ENCODE measurements at places on chromosomes 11 and 22. TPM values are rescaled to one million over a fixed set of nuclear protein-coding genes. Genes with fewer than 3 reads are reported as not detected.

OR8G1 gene
- not detected for total RNA-seq

NDUFS8 gene
- total RNA-seq, result 948 TPM

TIMM10 gene
- 44.4 TPM for total RNA-seq

RHBDD3 gene
- total RNA-seq, result 10.9 TPM

B4GALNT4 gene
- 1.1 TPM for total RNA-seq

TMPRSS4 gene
- 0.32 TPM for total RNA-seq

MS4A7 gene
- total RNA-seq, result 6.4 TPM

SAA4 gene
- total RNA-seq, result not detected

DNAJB7 gene
- total RNA-seq, result not detected

SLC37A2 gene
- total RNA-seq, result 13.2 TPM

MIOX gene
- not detected for total RNA-seq

RAB3IL1 gene
- total RNA-seq, result 7.7 TPM

OR51T1 gene
- total RNA-seq, result not detected

TPBGL gene
- not detected for total RNA-seq

CDC42BPG gene
- 0.50 TPM for total RNA-seq

P2RY6 gene
- 1.3 TPM for total RNA-seq

MMP7 gene
- 1.5 TPM for total RNA-seq

MS4A12 gene
- not detected for total RNA-seq

SCT gene
- total RNA-seq, result not detected

TBX1 gene
- 0.35 TPM for total RNA-seq

PPME1 gene
- total RNA-seq, result 31.5 TPM

OR5P2 gene
- not detected for total RNA-seq

TRIM6 gene
- 0.39 TPM for total RNA-seq

GLYAT gene
- total RNA-seq, result not detected

PES1 gene
- total RNA-seq, result 15.7 TPM

TPCN2 gene
- 11.0 TPM for total RNA-seq

OR52I2 gene
- total RNA-seq, result not detected

SLC35F2 gene
- total RNA-seq, result 2.1 TPM

TMEM86A gene
- total RNA-seq, result 6.3 TPM

OR5B21 gene
- total RNA-seq, result not detected

OR51E2 gene
- total RNA-seq, result not detected

RPS13 gene
- 614 TPM for total RNA-seq

C22orf23 gene
- total RNA-seq, result 0.47 TPM

DAGLA gene
- total RNA-seq, result 2.8 TPM

CLDN5 gene
- total RNA-seq, result 74.1 TPM

RASGRP2 gene
- 28.6 TPM for total RNA-seq

FOXR1 gene
- total RNA-seq, result not detected

All from heart left ventricle (tissue), 16 donors.